ENCODE measurements at places on chromosomes 13 and 19. TPM values are rescaled to one million over a fixed set of nuclear protein-coding genes. Genes with fewer than 3 reads are reported as not detected.

EID2B gene
- total RNA-seq: 2.0 TPM

DNA sequence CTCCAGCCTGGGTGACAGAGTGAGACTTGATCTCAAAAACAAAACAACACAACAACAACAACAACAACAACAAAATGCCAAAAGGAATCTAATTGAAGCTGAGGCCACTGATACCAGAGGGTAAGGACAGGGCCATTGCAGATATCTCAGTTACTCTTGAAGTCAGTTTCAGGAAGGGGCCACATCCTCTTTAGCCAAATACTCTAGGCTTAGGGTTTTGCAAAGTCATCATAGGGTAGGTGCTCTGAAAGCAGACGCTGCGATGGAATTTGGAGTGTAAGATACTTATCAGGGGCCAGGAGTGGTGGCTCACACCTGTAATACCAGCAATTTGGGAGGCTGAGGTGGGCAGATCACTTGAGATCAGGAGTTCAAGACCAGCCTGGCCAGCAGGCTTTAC, 46.6 kb upstream of the UBAC2 start:
- DNase-seq: no peak

S1PR5 gene
- not detected for total RNA-seq

C19orf67 gene
- total RNA-seq: not detected
